NCI-H460 (cell line): ENCODE measurements at places on chromosomes 7 and 10.

GRCh38 chr10:119989966-119990365, 97.4 kb downstream of the SEC23IP start:
- no peak for DNase-seq

GRCh38 chr7:141679014-141679413, 23.0 kb downstream of the DENND11 start:
- no peak for DNase-seq

DNA sequence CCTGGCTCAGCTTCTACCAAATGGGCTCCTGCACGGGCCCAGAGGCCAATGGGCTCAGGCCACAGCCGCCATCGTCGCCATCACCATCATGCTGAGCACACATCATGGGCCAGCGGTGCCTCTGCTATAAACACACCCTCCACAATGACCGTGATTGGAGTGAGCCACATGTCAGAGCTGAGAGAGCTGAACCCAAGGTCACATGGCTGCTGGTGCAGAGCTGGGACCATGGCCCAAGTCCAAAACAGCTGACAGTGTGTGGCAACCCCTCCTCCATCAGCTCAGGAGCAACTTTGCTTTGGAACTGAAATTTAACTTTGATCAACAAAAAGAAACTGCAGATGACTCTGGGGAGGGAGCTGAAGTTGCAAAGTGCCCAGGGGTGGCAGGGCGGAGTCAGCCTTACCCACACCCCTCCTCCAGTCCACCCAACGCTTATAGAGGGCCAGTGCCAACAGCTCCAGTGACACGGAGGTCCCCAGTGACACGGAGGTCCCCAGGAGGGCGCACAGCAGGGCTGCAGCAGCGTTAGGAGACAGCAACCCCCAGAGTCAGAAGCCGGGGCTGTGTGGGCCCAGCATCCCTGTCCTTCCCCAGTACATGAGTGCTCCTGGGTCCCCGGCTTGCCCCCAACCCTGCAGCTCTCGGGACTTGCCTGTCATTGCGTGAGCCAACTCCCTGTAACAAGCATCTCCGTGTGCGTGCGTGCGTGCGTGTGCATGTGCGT, 249.6 kb downstream of the ELFN1 start:
- no peak for DNase-seq

DNA sequence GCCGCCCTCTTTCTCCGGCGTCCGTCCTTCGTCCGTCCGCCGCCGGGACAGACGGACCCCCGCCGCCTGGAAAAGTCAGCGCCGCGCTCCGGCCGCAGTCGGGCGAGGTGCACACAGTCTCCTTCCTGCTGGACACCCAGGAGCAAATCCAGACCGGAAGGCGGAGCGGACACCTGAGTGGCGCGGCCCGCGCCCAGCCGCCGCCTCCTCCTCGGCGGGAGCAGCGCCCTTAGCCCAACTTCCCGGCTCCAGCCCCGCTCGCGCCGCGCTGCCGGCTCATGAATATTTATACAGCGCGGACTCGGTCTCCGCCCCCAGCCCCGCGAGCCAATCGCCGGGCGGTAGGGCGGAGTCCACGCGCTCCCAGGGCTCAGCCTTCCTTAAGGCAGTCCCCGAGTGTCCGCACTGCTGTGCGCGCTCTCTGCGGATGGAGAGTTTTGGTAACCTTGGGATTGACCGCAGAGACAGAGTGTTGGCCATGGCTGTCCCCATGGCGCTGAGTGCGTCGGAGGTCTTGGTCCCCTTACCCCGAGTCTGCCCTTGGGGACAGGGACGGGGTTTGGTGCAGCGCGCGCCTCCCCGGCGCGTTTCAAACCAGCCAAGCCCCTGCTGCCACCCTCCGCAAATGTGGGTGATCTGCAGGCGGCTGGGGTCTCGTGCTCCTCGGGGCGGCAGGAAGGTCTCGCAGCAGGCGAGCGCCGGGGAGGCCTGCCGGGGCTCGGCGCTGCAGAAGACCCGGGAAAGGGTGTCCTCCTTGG, at the start of gene FZD8:
FZD8 (minus strand) TSS at position 262 of the 758 bp plus-strand sequence. CDS start 867 bp downstream, outside the sequence.
- peak; percentile 84 for DNase-seq

DNA sequence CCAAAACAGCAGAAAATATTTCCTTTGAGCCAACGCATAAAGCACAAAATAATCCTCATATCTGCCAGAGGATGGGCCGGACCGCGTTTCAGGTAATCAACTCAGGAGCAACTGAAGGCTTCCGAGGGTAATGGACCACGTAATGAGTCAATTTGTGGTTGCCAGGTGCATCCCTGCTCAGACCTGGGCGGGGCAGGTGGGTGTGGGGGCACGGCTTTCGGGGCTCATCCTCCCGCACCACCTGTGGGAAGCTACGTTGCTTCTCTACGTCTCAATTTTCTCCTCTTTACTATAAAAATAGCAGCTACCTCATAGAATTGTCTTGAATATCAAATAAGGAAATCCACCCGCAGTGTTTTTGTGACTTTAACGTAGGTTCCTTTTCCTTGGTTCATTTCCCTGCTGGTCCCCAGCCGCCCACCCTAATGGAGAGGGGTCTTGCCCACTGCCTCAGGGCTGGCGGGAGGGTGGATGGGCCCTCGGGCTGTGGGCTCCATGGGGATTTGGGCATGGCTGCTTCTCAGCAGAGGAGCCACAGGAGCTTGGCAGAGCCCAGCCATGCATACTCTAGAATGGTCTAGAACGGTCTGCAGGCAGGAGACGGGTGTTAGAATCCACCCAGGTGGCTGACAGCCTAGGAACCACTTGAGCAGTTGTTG, 324.7 kb downstream of the ADARB2 start:
- DNase-seq: no peak

GRCh38 chr10:75753621-75754020, 322.2 kb downstream of the LRMDA start:
- DNase-seq: no peak

DNA sequence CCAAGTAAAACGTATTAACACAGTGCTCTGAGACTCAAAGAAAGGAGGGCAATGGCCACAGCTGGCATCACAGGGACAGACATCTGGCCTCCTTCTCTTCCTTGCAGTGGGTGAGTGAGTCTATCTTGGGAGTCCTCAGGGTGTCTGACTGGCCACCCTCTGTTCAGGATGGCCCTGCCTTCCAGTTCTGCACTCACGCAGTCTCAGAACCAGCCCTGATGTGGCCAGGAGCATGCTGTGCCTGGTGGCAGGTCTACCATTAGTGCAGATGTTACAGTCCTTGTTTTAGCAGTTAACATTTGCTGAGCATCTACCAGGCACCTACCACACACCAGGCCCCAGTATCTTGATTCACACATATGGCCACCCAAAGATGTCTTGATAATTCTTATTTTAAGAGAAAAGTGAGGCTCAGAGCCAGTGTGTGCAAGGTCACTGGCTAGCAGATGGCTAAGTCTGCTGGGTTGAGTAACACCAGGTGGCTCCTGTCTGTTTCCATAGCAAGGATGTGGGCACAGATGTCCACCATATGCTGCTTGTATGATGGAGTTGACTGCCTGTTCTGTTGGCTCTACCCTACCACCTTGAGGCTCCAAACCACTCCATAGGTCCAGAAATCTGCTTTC, 23.2 kb upstream of the ARHGAP22 start:
- DNase-seq: no peak

DNA sequence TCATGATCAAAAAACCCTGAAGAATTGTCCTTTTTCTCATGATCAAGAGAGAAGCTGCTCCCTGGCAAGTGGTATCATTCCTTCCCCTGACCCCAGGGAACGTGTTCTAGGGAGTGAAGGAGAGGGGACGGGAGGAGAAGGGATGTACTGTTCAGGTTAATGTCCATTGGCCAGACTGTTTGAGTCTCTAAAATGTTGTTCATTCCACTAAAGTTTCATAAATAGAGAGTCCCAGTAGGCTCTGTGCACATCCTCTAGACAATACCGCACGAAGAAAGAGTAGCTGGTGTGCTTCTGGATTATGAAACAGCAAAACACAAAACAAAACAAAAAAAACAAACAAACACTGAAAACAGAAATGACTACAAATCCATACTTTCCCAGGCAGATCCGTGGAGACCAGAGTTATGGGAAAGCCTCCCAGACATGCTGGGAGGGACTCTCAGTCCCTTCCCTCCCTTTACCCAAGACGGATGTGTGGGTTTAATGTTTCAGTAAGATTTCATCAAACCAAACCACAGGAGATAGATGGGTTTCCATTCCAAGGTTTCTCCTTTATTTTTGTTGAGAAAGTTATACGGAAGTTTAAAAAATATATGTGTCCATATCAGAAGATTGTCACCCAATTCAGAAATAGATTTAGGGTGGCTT, 66.5 kb upstream of the TNS3 start:
- DNase-seq: no peak

- no peak for DNase-seq
Observed at GRCh38 chr7:121873289-121874194, 581 bp downstream of the PTPRZ1 start.

DNA sequence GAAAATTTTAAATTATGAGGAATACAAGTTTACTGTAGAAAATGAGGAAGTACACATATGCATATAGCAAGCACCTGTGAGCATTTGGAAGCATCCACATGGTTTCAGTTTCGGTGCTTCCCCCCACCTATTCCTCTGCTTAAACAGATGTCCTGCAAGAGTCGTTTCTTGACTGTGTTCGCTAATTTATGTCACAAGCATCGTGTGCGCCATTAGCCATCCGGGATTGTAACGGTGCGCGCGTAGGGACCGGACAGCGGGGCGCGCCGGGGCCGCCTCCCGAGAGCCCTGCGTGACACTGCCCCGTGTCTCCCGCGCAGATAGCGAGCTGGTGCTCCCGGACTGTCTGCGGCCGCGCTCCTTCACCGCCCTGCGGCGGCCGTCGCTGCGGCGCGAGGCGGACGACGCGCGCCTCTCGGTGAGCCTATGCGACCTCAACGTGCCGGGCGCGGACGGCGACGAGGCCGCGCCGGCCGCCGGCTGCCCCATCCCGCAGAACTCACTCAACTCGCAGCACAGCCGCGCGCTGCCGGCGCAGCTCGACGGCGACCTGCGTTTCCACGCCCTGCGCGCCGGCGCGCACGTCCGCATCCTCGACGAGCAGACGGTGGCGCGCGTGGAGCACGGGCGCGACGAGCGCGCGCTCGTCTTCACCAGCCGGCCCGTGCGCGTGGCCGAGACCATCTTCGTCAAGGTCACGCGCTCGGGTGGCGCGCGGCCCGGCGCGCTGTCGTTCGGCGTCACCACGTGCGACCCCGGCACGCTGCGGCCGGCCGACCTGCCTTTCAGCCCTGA, 90.9 kb downstream of the NEURL1 start:
- no peak for DNase-seq

- no peak for DNase-seq
Observed at GRCh38 chr10:79259834-79260233, 87.4 kb upstream of the PPIF start.

GRCh38 chr10:89389254-89389653, 3.2 kb upstream of the IFIT1 start:
- DNase-seq: peak; percentile 19

GRCh38 chr7:43612599-43613589, 30.0 kb downstream of the STK17A start:
- no peak for DNase-seq

- DNase-seq: no peak
Observed at GRCh38 chr7:140212100-140212881, 35.5 kb upstream of the KDM7A start.

GRCh38 chr10:28054228-28054860, 55.5 kb upstream of the ODAD2 start:
- no peak for DNase-seq

DNA sequence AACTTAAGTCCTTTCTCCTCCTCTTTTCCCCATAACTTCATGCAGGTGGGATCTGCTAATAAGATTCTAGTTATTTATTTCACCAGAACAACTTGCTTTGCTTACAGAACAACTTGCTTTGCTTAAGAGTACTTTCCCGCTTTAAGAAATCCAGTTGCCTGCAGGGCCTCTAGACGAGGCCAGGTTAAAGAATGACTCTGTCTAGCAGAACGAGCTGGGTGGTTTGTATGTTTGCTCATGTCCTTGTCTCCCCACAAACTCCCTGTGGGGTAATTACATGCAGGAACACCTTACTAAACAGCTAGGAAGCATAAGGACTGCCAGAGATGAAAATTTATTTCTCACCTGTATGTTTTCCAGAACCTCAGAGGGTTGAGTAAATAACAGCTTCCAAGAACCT, 8.8 kb upstream of the FZD8 start:
- no peak for DNase-seq

- DNase-seq: peak; percentile 80
Observed at GRCh38 chr10:43648398-43649184, at the start of gene ZNF32. Gene ZNF32 (minus strand): TSS chr10:43648881. CDS start chr10:43646133, 2,748 bp downstream.

DNA sequence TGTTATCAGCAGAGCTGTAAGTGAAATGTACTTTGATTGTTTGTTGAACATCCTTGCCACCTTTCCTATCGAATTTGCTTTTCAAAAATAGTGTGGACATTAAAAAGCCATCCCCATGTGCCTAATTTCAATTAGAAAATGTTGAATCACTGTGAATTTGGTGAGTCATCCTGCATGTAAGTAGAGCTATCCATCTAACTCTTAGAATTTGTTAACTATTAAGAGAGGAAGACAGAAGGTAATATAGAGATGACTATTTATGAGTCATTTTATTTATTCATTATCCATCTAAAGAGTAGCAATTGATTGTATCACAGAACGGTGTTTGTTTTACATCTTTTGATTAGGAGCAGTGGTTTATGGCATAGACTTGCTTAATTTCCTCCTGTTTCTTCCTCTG, 154.7 kb downstream of the MGMT start:
- DNase-seq: no peak
